ENCODE measurements at places on chromosomes 3 and 15. TPM values are rescaled to one million over a fixed set of nuclear protein-coding genes. Genes with fewer than 3 reads are reported as not detected.
A peak's percentile ranks its signal among the peaks of the same experiment; 100 is the strongest.

DNA sequence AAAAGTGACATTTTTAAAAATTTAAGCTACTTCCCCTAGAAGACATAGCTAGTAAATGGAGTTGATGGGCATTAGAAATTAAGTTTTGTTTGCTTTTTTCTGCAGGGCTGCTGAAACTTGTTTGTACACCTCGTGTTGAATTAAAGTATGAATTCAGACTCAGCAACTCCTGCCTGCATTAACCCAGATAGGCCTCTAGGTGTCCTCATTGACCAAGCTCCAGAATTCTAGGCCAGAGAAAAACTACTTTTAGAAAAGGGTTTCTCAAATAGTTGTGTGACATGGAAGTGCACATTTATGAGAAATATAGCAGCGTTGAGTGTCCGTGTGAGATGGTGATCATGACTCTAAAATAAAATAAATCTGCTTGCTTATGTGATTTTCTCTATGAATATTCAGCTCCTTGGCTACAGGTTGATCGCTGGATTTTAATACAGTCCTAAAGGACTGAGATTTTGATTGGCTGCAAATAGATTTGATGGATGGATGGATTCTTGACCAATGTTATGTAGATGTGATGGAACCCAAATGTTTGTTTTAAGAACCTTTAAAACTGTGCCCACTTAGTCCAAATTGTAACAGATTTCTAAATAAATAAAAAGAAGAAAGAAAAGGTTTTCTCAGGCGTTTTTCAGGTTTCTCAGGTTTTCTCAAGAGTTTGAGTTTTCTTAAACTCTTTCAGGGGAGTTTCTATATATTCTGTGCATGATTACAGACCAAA is 39.4 kb upstream of the LMOD3 start:
- peak; percentile 51 for DNase-seq

DNA sequence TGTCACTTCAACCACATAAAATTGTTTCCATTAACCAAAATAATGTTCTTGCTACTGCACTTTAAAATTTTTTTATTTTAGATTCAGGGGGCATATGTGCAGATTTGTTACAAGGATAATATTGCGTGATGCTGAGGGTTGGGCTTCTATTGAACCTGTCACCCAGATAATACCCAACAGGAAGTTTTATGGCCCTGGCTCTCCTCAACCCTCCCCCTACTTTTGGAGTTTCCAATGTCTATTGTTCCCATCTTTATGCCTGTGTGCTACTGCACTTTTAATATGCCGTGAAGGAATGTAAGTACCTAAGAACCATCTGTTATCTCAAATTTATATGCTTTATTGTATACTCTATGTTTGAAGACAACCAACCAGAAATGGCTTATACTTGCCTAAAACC is 42.0 kb upstream of the IMPG2 start:
- no peak for DNase-seq

- no peak for DNase-seq
These were observed 78.3 kb downstream of the NAALADL2 start for GRCh38 chr3:174937478-174937877.

Gene CLEC3B
- total RNA-seq = 22.1 TPM

GRCh38 chr3:46695177-46695961 is 1.9 kb upstream of the ALS2CL start:
- peak; percentile 50 for DNase-seq

GRCh38 chr3:79651536-79652065 is 116.2 kb downstream of the ROBO1 start:
- DNase-seq = no peak

- DNase-seq = no peak
These were observed 258.3 kb downstream of the SV2B start for GRCh38 chr15:91358405-91358804.

GRCh38 chr15:70053001-70053715 is 44.6 kb downstream of the TLE3 start:
- DNase-seq = no peak

DNA sequence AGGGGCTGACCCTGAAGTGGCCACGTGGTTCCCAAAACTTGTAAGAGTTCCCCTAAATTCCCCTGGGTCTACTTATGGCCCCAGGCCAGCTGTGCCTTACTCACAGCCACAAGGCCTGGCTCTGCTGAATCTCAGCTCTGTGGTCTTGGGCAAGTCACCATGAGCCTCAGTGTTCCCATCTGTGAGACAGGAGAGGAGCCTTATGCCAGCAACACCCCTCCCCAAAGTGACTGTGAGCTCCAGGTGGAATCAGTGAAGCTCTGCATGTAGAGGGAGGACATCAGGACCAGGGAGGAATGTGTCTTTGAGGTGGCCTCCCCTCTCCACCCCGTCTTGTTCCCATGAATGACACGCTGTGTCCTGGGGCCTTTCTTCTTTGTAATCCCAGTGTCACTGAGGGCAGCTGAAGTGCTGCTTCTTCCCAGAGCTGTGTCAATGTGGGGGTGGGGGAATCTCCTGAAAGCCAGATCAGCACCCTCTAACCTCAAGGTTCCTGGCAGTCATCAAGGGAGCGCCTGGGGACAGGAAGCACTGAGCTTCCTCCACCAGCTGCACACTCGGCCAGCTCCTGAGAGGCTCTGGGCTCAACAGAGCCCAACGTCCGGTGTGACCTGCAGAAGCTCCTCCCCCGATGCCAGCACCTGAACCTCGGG is 258.9 kb downstream of the UACA start:
- peak; percentile 44 for DNase-seq
